Adipocyte (in vitro differentiated cells): ENCODE measurements at places on chromosomes 16 and 17.

- no peak for DNase-seq
Measured at GRCh38 chr17:1423456-1424135, 23.6 kb upstream of the YWHAE start.

DNA sequence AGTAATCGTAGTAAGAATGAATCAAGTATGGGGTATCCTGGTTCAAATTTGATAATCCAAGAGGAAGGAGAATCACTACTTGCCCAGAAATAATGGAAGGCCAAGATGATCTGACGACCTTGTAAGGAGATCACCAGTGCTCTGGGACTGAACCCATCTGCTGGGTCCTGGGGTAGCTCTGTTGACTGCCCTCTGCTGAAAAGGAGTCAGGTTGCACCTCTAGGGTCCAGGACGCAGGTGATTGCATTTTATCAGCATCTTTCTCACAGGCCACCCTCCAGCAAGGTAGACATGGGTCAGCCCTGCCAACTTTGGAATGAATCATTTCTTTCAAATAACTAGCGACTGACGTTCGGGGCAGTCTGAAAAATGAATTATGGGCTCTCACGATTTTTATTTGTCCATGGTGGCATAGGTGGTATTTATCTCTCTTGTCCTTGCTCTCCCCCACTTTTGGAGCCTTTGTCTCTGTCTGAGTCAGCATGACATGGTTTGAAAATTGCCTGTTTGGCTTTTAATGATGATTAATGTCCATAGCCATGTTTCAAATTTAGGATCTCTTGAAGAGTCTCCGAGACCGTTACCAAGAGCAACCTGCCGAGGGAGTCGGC is 163.7 kb downstream of the MSI2 start:
- no peak for DNase-seq

- no peak for DNase-seq
Measured at GRCh38 chr16:3032624-3033023, 4.1 kb downstream of the BICDL2 start.

- no peak for DNase-seq
Measured at GRCh38 chr17:15966879-15967248, 21.9 kb downstream of the ADORA2B start.

DNA sequence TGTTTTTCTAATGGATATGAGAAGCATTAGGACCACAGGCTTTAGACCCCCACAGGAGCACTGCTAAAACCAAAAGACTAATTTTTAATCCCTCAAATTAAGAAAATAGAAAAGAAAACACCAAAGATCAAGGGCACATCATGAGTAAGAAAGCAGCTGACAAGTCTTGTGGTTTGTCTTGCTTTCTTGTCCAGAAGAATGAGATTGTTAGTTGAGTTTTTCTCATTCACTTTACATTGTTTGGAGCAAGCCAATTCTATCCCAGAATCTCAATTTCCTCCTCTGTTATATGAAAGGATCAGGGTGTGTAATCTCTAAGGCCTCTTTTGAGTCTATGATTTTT is 899.0 kb downstream of the KCNJ2 start:
- no peak for DNase-seq

GRCh38 chr16:86167061-86167460 is 268.1 kb downstream of the IRF8 start:
- no peak for DNase-seq
